Muscle of leg (tissue), 16 donors: ENCODE measurements at places on chromosomes 11 and 22. TPM values are rescaled to one million over a fixed set of nuclear protein-coding genes. Genes with fewer than 3 reads are reported as not detected.
A peak's percentile ranks its signal among the peaks of the same experiment; 100 is the strongest.

- DNase-seq, result no peak
Measured at GRCh38 chr11:70509476-70509875, 111.1 kb downstream of the CTTN start.

DNA sequence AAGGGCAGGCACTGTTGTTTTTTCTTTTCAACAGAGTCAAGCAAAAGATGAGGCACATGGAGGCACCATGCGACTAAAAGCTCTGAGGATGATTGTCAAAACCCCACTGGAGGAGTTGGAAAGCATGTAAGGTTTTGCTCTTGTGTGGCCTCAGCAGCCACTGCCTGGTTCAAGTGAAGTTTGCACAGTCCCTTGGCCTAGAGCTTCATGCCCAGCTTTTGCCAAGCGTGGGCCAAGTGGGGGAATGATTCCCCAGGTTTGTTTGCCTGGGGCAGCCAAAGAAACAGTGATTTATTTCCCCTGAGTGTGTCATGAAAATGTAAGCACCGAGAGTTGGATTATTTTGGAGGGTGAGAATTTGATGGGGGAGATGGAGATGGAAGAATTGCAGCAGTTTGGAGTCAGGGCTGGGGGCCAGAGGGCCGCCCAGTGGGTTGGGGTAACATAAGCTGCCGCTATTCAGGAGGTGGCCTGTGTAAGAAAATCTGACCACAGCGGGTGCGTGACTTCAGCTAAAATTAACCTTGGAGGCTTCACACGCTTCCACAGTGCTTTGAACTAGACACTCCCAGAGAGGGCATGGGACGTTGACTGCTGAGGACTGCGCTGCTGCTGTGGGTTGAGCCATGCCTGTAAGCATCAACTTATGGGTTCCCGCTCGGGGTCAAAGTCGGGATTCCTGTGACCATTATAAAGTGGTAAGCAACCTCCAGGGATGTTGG lies 100.7 kb downstream of the NAV2 start:
- DNase-seq, result peak; percentile 61

- DNase-seq, result no peak
Measured at GRCh38 chr11:103648054-103648453, 388.4 kb upstream of the DDI1 start.

GRCh38 chr11:104259121-104259610 lies 95.2 kb upstream of the PDGFD start:
- no peak for DNase-seq

DNA sequence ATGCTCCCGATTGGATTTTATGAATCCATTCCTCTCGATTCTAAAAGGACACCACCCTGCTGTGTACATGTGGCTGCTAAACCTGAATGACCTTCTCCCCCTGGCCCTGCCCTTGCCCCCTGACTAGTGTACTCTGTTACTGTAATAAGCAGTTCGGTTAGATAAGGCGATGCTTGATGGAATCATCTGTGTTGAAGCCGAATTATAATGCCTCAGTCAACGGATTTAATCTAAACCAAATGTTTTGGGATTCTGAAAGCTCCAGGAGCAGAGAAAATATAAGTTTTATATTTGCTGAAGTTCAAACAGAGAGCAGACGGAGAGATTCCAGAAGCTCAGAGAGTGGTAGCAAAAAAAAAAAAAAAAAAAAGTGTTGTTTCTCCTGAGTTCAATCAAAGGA lies 275.4 kb upstream of the MPPED2 start:
- DNase-seq, result peak; percentile 69

- DNase-seq, result peak; percentile 20
Measured at GRCh38 chr11:27933992-27934829, 173.7 kb downstream of the KIF18A start.

Gene DKK3
- 61.1 TPM for total RNA-seq

Gene C11orf86
- not detected for total RNA-seq

Gene KCNK4
- total RNA-seq, result 0.13 TPM

Gene RFPL1
- not detected for total RNA-seq

Gene SLC1A2
- total RNA-seq, result 1.6 TPM
